ENCODE measurements at places on chromosomes 5 and 9.

GRCh38 chr5:75040973-75041372 is 11.4 kb downstream of the GCNT4 start:
- no peak for DNase-seq

DNA sequence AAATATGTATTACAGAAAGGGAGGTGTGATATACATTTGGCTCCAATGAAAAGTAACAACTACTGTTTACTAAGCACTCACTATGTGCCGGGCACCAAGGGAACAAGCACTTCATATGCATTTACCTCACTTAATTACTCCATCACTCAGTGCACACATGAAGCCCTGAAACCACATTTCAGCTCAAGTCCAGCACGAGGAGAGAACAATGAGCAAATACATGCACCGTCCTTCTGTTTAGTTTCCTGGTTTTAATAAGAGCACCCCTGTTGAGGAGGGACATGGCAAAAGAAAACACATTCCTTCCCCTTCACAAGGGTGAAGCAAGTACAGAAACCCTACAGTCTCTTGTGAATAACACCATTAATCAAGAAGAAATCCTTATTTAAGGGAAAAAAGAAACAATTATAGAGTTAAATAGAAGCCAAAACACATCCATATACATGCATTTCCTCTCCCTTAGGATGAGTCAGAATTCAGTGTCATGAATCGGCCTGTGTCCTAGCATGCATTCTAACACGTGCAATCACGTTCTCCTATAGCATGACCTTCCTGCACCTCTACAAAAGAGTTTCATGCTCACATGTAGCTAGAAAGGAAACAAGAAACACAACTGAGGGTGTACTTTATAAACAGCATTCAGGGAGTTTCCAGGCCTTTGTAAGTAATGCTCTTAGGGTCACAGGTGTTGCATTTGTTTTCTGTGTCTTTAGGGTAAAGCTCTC is 411.6 kb downstream of the BNC2 start:
- no peak for DNase-seq

- no peak for DNase-seq
Observed at GRCh38 chr5:18602402-18602801, 968.1 kb downstream of the TAF11L14 start.

GRCh38 chr9:70409280-70409679 is 5.2 kb downstream of the KLF9 start:
- no peak for DNase-seq

GRCh38 chr5:100493996-100494395 is 41.2 kb upstream of the FAM174A start:
- DNase-seq: no peak

- DNase-seq: no peak
Observed at GRCh38 chr5:125150041-125150669, 403.7 kb upstream of the ZNF608 start.

GRCh38 chr9:79369676-79370075 is 202.1 kb upstream of the TLE4 start:
- no peak for DNase-seq

DNA sequence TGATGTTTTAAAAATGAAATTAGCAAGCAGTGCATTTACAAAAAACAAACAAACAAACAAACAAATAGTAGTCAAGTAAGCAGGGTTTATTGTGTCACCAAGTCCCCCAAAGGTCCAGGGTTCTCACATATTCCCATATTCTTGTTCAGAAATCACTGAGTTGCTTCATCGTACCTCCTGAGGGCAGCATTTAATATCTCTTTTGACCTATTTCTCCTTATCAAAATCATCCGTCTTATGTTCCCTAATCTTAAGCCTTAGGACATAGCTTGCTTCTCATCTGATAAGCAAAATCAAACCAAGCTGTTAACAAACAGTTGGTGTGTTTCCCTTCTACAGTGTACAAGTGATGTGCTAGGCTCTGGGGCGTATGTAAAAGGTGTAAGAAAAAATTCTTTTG is 109.5 kb upstream of the MAN2A1 start:
- DNase-seq: no peak

GRCh38 chr5:87526131-87526530 is 113.4 kb upstream of the CCNH start:
- DNase-seq: no peak

GRCh38 chr9:93820667-93821306 is 134.4 kb downstream of the BARX1 start:
- no peak for DNase-seq

DNA sequence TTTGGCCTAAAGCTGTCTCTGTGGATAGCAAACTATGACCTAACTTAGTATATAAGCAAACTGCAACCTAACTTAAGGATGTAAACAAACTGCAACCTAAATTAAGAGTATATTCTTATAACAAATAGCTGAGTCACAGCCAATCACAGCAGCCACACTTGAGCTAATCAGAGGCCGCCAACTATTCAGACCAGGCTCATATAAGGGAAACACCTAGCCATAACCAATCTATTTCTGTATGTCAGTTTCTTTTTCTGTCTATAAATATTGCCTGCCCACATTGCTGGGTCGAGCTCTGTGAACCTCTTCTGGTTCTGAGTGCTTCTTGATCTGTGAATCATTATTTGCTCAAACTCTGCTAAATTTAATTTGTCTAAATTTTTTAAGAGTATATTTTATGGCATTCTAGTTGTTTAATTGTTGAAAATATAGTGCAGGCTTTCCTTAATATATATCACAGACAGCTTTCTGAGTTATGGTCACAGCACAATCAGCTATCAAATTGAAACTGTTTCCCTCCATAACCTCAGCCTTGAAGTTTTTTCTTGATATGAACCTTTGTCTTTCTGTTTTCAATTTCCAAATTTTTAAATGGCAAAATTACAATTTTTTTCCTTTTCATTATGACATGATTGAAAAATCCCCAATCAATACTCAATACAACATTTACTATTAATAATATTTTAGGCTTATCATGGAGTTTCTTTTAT is 327.1 kb upstream of the NUDT12 start:
- DNase-seq: no peak

GRCh38 chr5:180486636-180487149 is 7.5 kb upstream of the CNOT6 start:
- no peak for DNase-seq

GRCh38 chr9:136587145-136587943 is 41.5 kb upstream of the NOTCH1 start:
- no peak for DNase-seq

- DNase-seq: no peak
Observed at GRCh38 chr5:72170101-72170500, 62.8 kb downstream of the MAP1B start.

GRCh38 chr9:114086009-114086408 is 7.9 kb upstream of the AMBP start:
- DNase-seq: no peak

- no peak for DNase-seq
Observed at GRCh38 chr5:169988206-169988605, 7.9 kb upstream of the INSYN2B start.

DNA sequence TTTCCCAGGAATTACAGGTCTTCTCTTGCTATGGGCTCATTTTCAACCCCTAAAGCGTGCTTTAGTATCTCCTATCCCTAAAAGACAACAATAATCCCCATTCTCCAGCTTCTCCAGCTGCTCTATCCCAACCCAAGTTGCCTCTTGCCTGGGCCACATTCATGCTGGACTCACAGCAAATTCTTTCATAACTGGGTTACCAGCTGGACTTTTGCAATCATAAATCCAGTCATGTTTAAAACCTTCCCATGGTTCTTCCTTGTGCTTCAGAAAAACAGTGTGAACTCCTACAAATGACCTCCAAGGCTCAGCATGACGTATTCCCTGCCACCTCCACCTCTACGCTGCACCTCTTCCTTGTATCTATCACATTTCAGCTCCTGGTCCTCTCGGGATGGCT is 346.9 kb downstream of the GADD45G start:
- DNase-seq: no peak

GRCh38 chr9:105127863-105128220 is 116.6 kb upstream of the SLC44A1 start:
- DNase-seq: peak; percentile 18

DNA sequence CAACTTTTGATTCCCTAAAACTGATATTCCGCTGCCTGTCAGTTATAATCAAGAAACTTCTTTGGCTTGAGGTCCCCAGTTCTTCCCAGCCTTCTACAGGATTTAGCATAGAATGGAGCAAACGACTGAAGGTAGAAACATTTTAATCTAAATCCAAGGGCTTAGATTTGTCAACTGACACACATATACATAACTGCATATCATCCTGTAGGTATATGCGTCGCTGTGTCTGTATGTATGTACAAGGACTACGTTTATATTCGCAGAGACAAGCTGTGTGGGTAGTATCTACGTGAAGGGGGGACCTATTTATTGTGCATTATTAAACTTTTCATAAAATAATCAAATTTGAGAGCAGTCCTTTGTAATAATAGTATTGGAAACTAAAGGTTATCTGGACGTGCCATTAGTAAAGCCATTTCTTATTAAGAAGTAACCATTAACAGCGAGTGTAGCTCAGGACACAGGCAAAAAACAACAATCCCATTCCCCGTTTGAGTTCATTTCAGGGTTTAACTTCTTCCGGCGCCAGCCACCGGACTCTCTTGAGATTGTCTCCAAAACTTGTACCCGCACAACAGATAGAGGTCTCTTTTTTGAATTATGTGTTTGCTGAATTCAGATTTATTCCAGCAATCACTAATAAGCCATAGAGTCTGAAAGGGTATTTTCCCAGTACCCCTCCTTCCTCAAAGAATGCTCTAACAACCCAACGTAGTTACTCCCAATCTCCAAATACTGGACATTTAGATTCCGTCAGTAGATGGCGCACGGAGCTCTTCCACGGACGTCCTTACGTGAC is 2.1 kb upstream of the MLLT3 start:
- DNase-seq: no peak

GRCh38 chr5:1931604-1932231 is 49.0 kb upstream of the IRX4 start:
- DNase-seq: no peak

DNA sequence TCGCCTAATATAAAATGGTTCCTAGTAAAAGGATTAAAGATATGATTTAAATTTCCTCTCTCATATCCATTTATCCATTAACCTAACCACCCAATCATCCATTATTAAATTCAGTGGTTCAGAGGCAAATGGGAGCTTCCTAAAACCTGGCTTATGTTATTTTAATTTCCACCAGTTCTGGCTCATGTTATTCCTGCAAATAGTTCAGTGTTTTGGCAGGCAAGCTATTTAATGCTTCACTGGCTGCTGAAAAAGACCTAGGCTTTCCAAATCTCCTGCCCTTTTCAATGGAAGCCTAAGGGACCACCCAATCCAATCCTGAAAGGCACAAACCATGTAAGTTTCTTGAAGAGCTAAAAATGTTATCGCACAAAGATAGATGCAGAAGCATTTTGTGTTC is 52.3 kb downstream of the POC5 start:
- DNase-seq: no peak

DNA sequence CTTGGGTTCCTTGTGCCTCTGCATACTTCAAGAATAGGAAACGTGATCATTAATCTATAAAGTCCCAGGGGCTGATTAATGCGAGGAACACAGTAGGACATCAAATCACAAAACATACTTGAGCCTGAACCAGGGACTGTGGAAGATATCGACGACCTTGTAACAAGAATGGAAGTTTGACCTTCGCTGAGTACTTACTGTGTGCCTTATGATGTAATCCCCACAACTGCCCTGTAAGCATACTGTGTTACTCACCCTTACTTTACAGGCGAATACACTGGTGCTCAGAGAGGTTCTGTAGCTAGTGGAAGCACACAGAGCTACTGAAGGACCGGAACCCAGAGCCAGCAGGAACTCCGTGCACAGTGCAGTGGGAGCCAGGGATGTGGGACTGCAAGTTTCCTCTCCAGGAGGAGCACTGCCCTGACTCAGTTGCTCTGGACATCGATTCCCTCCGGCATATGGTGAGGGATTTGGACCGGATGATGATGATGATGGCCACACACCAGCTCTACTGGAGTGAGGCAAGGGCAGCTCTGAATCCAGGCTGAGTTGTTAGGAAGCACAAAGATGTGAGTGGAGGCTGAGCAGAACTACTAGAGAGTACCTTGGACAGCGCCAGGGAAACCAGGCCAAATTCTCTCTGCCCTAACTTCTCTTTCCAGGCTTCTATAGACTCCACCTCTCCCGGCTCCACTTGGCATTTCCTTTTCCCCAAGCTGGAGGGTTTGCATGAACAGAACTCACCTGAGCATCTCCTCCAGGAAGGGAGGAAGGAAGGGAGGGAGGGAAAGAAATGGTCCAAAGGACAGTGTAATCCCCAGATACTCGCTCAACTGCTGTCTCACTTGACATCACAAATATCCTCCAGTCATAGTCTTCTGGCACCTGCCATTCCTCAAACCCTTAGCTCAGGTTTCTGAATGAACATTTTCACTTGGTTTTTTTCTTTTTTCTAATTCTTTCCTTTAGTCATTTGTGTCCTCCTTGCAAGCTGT is 1.5 kb upstream of the GABBR2 start:
- no peak for DNase-seq

GRCh38 chr5:133742431-133742988 is 130.2 kb upstream of the FSTL4 start:
- no peak for DNase-seq

DNA sequence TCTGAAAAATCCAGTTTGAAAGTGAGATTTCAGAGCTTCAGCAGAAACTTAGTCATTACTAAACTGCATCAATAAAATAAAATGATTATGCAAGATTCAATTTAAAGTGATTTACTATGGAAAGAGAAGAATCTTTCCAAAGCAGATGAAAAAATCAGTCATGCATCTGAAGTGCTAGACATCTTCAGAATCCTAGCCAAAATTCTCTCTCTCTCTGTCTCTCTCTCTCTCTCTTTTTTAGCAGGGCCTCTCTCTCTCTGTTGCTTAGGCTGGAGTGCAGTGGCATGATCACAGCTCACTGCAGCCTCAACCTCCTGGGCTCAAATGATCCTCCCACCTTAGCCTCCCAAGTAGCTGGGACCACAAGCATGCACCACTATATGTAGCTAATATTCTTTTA is 18.2 kb upstream of the UBLCP1 start:
- no peak for DNase-seq

DNA sequence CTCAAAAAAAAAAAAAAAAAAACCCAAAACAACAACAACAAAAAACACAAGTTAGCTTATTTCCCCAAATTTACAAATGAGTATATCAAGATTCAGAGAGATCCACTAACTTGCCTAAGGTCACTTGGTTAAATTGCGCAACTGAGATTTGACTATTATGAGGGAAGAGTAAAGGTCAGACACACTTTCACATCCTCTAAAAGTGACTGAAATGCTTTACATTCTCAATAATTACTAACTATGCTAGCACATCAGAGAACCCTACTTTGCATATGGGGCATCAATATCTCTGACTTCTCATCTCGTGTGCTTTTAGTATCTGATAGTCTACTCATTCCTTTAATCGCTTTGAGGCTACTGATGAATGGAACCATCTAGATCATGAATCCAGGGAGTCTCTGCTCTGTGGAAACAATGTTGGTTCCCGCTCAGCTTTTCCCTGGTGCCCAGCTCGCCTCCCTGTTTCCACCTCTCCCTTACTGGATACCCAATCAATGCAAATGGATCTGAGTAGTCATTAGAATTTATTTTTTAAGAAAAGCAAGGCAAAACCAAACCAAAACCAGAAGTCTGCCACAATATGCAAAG is 182.1 kb upstream of the TRIM32 start:
- DNase-seq: no peak

- DNase-seq: no peak
Observed at GRCh38 chr9:122812736-122813135, 12.8 kb downstream of the OR1K1 start.
